ENCODE measurements at places on chromosomes 16 and 17.

DNA sequence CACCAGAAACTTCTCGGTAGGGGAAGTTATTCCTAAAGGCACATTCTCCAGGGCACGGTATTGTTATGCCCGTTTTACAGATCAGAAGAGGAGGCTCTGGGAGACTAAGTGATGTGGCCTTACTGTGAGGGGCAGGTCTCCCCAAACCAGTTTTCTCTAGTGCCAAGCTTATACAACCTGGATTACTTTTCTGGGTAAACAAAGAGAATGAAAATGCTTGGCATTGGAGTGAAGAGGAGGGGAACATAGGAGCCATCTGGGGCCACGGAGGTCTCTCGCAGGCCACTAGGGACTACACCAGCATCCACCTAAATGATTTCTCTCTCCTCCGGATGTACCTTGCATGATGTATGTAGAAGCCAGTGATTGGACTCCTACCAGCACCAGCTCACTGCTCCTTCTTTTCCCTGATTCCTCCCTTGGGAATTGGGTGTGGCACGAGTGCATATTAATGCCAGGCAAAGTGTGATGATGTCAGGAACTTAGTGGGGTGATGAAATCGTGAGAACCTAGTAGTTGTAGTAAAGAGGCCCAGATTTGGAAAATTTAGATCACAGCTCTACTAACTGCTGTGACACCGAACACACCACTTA lies 674 bp downstream of the TOM1L1 start:
- DNase-seq = no peak

GRCh38 chr17:76956846-76957540 lies 88.8 kb downstream of the MGAT5B start:
- no peak for DNase-seq

DNA sequence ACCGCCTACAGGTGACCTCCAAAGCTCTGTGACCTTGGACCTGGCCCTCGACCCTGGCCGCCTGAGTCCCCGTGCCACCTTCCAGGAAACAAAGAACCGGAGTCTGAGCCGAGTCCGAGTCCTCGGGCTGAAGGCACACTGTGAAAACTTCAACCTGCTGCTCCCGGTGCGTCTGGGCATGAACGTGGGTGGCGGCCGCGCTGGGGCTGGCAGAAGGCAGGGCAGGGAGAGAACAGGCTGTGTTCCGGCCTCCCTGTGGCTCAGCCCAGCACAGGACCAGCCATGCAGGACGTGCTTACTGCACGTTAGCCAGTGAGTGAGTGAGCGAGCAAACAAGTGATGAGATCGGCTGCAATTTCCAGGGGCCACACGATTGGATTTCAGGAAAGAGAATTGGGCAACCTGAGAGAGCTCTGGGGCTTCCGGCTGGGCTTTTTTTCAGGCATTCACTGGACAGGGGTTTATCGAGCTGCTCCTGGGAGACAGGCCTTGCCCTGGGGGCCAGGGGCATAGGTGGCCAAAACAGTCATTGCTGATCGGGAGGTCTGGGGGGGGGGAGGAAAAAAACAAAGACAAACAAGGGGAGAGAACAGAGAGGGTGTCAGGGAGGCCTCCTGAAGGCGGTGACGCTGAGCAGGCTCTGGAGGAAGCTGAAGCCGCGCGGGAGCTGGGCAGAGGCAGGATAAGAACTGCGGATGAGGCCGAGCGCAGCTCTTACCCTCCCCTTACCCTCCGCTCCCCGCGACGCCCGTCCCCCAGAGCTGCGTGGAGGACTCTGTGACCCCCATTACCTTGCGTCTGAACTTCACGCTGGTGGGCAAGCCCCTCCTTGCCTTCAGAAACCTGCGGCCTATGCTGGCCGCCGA lies 16.9 kb downstream of the ITGAX start:
- DNase-seq = no peak

DNA sequence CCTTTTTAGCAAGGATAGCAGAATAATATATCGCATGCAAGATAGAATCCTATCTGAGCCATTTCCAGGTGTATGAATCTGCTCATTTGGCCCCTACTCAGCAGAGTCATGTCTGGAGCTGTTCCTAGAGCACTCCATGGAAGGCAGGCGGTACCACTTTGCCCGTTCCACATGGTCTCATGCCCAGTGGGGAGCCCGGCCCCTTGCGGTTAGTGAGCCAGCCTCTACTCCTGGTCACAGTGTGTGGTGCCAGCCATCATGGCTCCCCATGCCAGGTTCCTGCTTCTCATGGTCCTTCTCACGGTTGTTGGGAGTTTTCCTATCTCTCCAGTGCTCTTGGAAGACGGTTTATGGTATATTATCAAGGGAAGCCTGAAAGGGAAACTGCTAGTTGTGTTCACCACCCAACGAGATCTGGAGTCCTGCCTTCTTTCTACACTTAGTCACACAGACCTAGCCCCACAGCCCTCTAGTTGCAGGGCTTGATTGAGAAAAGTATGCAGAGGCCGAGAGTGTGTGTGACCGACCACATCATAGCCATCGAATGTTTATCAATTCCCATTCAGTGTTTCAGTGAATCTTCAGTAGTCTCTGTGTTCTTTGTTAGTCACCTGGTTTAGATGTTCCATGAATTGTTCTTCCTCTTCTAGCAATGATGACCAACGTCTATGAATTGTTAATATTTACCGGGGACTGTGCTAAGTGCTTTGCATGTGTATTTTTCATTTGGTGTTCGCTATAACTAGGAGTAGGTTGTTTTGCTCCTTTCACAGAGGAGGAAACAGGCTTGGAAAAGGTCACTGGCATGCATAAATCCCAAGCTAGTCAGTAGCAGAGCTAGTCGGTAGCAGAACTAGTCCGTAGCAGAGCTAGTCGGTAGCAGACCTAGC lies 9.6 kb downstream of the JPT2 start:
- DNase-seq = no peak

DNA sequence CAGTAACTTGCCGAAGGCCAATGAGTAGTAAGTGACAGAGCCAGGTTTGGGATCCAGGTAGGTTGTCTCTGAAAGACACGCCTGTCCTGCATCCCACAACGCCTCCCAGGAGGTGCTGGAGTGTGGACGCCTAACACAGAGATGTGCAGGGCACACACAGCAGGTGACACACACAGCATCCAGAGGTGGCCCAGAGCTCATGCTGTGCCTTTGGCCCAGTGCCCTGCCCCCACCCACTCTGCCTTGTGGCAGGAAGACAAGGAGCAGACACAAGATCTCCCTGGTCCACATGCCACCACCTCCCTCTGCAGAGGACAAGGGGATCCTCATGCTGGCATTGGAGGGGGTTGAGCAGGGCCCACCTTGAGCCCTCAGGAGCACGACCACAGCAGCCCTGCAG lies 14.7 kb upstream of the STH start:
- no peak for DNase-seq

- no peak for DNase-seq
Measured at GRCh38 chr17:77853191-77853977, 105.1 kb upstream of the TNRC6C start.

DNA sequence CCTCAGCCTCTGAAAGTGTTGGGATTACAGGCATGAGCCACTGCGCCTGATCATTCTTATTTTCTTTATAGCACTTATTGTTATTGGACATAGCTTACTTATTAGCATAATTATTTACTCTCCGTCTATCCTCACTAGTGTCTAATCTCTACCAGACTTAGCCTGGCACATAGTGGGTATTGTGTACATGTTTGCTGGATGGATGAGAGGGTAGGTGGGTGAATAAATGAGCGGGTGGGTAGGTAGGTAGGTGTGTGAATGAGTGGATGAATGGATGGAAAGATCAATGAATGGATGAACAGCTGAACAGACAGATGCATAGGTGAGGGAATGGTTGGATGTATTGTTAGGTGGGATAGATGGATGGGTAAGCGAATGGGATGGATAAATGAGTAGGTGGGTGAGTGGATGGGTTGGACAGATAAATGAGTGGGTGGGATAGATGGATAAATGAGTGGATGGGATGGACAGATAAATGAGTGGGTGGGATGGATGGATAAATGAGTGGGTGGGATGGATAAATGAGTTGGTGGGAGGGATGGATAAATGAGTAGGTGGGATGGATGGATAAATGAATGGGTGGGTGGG lies 51.9 kb downstream of the ABCC6 start:
- DNase-seq = no peak

DNA sequence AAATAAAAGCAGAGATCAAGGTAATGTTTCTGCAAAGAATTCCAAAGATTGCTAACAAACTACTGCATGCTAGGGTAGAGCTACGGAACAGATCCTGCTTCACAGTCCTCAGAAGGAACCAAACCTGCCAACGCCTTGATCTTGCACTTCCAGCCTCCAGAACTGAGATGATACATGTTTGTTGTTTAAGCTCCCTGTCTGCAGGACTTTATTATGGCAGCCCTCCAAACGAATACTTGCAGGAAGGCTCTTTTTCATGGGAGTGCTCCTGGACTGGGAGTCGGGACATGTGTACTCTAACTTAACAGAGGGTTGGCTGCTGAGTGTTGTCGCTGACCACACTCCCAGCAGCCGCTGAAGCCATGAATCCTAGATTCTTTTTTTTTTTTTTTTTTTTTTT lies 808.8 kb upstream of the EEF2KMT start:
- DNase-seq = no peak

DNA sequence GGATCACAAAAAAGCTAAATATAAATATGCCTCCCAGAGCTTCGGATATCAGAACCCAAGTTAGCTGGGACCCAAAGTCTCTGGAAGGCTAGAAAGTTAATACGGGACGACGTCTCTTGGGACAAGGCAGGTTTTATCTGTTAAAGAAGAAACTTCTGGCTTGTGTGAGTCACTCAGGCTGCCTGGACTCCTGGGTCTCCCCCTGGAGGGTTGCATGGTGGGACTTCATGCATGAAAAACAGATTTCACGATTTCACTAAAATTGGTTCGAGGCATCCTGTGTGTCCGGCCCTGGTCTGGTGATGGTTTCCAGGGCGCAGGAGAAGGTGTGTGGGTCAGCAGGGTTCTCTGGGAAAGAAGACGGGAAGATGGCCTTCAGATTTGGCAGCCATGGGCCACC lies 47.0 kb downstream of the COX4I1 start:
- DNase-seq = no peak

- DNase-seq = peak; percentile 27
Measured at GRCh38 chr17:43905985-43906852, 1.1 kb downstream of the MPP2 start.

GRCh38 chr17:76106703-76107102 lies 3.1 kb upstream of the EXOC7 start:
- no peak for DNase-seq

GRCh38 chr16:72018470-72018869 lies 9.9 kb downstream of the DHODH start:
- no peak for DNase-seq

GRCh38 chr17:29579866-29580771 lies 9.3 kb downstream of the GIT1 start:
- DNase-seq = peak; percentile 91

- no peak for DNase-seq
Measured at GRCh38 chr17:81212365-81212764, 10.4 kb downstream of the CEP131 start.

DNA sequence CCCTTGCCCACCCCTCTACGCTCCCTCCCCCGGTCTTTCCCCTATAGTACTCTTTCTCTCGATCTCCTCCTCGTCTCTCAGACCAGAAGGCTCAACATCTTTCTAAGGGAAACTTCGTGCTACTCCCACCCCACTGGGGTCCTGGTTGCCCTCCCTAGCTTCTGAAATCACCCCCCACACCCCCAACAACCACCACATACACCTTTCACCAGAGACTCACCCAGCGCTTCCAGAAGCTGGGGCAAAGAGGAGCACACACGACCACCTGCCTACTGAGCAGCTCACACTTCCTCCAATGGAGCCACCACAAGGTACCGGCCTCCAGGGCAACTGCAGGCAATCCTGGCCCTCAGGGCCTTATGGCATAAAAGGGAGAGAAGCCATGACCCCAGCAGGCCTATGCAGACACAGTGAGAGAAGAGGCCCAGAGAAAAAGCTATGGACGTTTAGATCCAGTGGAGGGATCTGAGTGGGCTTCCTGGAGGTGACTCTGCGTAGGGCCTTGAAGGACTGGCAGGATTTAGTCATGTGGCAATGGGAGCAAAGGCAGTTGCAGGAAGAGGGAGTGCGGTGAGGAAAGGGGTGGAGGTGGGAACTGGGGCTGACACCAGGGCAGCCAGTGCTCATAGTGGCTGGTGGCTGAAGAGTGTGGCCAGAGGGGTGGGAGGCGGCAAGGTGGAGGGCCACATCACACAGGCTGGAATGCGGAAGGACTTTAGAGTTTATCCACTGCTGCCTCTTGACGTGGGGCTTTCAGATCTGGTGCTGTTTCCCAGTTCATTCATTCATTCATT lies 12.1 kb upstream of the TMEM92 start:
- DNase-seq = no peak

- DNase-seq = no peak
Measured at GRCh38 chr17:4539025-4539424, 16.2 kb downstream of the MYBBP1A start.

DNA sequence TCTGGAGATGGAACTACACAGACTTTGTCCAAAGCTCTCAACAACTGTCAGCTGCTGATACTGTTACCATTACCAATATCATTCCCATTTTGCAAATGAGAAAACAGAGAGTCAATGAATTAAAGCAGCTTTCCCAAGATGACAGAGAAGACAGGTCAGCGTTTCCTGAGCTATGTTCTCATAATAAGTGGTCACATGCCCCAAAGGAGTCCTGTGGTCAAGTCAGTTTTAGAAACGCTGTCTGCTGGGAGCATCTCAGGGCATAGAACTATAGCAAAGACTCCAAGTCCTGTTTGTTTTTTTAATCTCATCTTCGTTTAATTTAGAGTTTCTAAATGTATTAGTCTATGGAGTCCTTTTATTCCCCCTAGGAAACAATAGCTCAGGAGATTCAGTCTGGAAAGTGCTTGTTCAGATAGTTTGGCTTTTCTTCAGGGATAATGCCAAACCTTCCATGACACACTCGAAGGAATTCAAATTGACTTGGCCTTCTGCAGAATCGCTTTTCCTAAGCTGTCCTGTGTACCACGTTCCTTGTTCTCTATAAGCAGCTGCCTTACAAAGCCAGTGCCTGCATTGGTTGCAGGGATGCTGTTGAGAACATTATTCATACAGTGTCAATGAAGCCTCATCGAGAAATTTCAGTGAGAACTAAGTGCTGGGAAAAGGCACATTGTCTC lies 12.1 kb downstream of the CCDC42 start:
- no peak for DNase-seq

DNA sequence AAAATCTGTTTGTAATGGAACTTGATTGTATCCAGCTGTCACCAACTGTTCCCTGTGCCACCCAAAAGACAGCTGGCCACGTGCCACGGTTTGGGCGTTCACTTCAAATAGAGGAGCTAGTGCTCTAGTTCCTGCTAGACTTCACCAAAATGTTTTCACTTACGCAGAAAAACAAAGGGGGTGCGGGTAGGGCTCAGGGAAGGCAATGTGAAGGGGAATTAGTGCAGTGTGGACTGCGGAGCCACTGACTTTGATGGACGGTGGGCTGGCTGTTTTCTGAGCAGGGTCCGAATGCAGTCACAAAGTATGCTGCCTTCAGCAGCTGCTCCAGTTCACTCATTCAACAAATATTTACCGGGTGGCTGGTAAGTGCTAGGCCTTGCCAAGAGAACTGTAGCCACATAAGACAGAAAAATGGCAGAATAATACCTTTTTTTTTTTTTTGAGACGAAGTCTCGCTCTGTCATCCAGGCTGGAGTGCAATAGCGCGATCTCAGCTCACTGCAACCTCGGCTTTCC lies 7.6 kb upstream of the CYTH1 start:
- peak; percentile 69 for DNase-seq

GRCh38 chr16:1749152-1750117 lies 21.9 kb downstream of the NME3 start:
- no peak for DNase-seq

- DNase-seq = no peak
Measured at GRCh38 chr17:61159221-61159814, 240.3 kb upstream of the TBX2 start.
